ENCODE measurements at places on chromosomes 7 and 10.
A peak's percentile ranks its signal among the peaks of the same experiment; 100 is the strongest.

DNA sequence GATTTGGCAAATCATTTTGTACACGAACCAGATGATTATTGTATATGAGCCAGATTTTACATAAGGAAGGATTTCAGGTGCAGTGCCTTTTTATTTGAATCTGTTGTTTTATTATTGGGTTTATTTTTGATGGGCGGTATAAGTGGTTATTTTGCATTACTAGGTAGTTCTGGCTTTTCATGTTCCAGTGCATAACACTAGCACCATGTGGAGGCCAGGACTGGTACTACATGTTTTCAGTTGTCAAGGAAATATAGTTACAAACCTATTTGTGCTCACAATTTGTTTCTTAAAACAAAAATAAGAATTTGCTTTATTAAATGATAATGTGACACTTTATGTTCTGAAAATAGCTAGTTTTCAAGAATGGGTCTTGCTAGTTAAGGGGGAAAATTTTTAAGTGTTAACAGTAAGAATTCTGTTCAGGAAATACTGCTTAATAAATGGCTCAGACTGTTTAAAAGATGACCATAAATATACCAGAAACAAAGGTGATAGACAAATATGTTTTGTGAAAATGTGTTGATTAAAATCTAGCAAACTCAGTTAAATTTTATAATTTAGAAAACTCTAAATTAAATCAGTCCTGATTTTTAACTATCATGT is 7.1 kb upstream of the SEMA3E start:
- DNase-seq, result no peak

- DNase-seq, result peak; percentile 54
Measured at GRCh38 chr7:92809760-92810573, 26.4 kb downstream of the CDK6 start.

DNA sequence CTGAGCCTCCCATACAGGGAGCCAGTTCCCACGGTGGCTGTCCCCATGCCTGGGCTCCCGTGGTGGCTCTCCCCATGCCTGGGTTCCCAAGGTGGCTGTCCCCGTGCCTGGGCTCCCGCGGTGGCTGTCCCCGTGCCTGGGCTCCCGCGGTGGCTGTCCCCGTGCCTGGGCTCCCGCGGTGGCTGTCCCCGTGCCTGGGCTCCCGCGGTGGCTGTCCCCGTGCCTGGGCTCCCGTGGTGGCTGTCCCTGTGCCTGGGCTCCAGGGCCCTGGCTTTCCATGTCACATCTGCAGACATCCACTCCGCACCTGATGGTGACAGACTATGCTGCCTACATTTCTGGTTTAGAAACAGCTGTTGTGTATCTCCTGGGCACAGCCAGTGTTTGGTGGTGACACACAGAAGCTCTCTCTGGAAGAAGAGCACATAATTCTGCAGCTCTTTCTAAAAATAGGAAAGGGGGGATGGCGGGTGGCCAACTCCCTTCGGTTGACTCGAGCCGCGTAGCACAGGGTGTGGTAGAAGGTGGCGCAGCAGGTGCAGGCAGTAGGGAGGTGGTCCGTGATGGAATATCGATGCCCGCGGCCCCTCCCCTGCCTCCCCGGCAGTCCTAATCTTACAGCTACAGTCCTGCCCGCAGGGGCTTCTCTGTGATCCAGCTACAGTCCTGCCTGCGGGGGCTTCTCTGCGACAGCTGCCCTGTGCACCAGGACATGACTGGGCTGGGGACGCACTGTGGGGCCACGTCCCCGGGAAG is 251.2 kb downstream of the DNAJB6 start:
- no peak for DNase-seq

GRCh38 chr7:136389933-136390332 is 412.8 kb upstream of the MTPN start:
- DNase-seq, result no peak

DNA sequence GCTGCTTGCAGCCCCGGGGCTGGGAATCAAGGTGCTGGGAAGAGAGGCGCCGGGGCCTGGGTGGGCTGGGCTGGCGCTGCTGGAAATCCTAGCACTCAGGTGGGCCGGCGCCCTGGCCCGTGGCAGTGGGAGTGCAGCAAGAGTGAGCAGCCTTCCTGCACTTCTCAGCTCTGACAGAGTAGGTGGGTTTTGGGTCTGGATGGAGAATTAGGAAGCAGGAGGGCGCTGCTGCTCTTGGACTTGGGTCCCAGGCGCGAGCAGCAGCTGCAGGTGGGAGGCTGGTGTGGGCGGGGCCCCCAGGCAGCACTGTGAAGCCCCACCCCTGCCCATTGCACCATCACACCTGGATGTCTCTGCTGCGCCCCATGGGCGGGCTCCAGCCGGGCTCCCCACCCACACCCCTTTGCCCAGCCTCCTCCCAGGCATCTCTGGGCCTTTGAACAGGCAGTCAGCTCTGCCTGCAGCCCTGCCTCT is 6.0 kb downstream of the BRI3 start:
- DNase-seq, result no peak

DNA sequence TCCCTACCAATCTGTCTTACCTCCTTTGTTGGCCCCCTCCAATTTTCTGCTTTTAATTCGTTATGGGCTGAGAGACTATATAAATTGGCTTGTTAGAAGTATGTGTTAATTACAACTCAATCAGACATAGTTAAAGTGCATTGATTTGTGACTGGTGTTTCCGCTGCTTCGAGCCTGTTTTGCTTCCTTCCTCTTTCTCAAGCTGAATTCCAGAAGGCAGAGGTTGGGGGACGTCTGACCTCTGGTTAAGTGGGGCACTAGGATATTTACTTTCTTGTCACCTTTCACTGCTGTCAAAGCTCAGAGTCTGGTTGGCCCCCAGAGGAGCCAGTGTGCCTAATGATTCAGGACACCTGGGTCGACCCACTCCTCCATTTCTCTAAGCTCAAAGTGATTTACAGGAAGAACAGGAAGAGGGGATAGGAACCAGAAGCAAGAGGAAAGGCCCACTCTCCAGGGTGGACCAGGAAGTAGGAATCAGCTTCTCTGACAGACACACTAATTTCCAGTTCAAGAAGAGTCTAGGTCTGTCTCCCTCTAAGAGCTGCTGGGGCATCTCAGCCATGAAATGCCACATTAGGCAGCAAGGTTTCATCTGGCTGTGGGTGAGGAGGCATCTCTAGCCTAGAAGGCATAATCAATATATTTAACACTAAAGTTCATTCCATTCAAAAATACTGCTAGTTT is 397.2 kb upstream of the NPVF start:
- DNase-seq, result no peak

DNA sequence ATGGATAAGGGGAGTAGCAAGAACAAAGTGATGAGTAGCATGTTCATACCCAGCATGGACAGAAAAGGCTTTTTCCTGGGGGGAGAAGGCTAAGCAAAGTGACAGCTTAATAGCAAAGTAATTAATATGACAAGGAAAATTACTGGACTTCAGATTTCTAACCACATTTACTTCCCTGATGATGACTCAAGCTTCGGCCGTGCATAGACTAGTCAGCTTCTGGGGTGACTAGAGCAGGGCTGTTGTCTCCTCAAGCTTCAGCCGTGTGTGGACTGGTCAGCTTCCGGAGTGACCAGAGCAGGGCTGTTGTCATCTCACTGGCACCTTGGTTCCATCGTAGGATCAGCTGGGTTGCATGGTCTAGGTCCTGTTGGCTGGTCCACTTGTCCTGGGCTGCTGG is 2.1 kb upstream of the ZNF117 start:
- no peak for DNase-seq

GRCh38 chr7:46220066-46220630 is 299.1 kb upstream of the IGFBP3 start:
- DNase-seq, result no peak

DNA sequence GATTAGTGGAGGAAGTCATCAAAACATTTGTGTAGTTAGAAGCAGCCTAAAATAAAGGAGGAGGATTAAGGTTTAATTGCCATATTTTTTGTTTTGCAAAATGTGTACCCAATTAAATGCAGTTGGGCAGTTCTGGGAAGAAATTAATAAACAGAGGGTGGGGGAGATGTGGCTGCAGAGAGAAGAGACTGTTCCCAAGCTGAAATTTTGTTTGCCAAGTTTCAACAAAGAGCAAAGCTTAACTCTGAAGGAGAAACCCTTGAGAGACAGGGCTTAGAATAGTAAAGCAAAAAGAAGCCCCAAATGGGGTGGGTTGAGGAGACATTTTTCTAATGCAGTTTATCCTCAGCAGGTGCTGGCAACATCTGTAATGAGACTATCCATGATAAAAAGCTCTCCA is 298.0 kb upstream of the NRP1 start:
- no peak for DNase-seq

GRCh38 chr7:45342236-45342635 is 184.6 kb downstream of the RAMP3 start:
- DNase-seq, result no peak

- no peak for DNase-seq
Measured at GRCh38 chr10:116237970-116238369, 35.0 kb downstream of the GFRA1 start.

- no peak for DNase-seq
Measured at GRCh38 chr10:84360637-84361365, 32.4 kb downstream of the CCSER2 start.

DNA sequence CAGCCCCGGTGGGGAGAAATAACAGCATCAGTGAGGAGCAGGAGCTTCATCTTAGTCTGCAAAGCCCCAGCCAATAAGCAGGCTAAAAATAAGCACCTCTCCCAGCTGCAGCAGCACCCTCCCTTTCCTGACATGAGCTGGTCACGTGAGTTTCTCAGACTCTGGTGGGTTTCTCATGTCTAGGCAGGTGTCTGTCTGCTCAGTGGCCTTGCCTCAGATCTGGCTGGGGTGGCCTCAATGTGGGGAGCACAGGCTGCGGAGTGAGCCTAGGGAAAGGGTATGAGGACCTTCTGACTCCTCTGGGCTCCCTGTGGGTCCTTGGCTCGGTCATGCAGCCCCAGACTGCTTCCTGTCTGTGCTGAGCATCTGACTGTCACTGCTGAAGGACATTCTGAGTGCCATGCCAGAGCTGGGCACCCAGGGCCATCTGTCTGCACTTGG is 81.6 kb upstream of the LRRC4 start:
- no peak for DNase-seq

DNA sequence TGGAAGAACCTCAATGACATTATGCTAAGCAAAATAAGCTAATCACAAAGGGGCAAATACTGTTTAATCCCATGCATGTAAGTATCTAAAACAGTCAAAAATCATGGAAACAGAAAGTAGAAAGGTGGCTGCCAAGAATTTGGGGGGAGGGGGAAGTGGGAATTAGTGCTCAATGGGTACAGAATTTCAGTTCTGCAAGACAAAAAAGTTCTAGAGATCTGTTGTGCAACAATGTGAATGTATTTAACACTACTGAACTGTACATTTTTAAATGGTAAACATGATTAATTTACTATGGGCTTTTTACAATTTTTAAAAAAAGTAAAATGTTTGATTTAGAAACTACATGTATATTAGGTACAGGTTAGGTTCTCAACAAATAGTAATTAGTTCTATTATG is 11.9 kb downstream of the EZH2 start:
- no peak for DNase-seq

DNA sequence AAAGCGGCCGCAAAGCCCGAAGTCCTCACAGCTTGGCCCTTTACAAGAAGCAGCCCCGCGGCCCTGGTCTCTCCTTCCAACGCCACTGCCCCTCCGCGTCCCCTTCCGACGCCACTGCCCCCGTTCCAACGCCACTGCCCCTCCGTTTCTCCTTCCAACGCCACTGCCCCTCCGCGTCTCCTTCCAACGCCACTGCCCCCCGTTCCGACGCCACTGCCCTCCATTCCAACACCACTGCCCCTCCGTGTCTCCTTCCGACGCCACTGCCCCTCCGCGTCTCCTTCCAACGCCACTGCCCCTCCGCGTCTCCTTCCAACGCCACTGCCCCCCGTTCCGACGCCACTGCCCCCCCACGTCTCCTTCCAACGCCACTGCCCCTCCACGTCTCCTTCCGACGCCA is 33.1 kb downstream of the AP5Z1 start:
- no peak for DNase-seq

DNA sequence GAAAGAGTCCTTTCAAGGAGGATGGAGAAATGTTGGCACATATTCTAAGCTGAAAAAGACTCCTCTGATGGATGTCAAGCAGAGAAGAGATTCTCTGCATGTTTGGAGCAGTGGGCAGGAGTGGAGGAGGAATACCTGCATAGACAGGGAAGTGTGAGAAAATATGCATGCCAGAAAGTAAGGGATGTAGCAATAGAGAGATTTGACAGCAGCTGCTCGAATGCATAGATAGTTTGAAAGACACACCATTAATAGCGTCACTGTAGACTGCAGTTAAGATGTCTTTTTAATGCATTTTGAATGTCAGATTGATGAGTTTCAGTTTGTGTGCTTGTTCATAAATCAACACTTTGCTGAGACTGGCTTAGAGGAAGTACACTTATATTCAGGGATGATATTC is 169.9 kb upstream of the POT1 start:
- no peak for DNase-seq

DNA sequence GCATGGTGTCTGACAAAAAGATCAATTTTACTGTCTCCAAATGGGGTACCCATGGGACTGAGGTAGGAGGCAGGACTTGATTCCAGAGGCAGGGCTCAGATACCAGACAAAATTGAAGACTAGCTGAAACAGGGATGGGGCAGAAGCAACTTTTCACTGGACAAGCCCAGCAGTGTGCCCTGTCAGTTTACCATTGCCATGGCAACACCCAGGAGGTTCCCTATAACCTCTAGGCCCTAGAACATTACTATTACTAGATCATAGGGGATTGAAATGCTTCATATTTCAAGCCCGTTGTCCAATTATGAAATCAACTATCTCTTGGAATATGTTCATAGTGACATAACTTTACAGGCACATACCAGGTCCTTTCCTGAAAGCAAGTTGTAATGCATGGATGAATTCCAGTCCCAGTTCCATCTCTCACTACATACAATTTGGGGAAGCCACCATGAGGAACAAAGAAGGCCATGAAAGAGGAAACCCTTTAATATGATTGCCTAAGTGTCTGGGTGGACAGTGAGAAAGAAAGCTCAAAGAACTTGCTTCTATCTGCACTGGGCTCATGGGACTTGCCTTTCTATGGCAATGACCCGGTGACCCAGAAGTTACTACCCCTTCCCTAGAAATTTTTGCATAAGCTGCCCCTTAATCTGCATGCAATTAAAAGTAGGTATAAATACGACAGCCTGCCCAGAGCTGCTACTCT is 557.9 kb downstream of the KCNMA1 start:
- no peak for DNase-seq

- no peak for DNase-seq
Measured at GRCh38 chr10:43669386-43669785, 20.7 kb upstream of the ZNF32 start.

DNA sequence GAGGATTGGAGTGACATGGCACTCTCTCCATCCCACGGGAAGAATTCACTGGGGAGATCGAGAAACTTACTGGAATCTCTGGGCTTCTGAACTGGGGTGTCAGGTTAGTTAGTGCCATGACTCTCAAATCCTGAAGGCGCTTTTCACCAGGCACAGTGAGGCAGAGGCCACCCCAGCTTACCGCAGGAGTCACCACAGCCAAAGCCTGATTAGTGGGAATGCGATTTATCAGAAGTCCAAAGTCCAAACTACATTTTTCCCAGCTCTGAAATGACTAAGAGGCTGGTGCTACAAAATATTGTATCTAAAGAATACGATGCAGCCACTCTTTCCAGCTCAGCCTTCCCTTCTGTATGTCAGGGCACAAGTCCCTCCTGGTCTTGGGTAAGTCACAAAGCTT is 334.8 kb upstream of the SHH start:
- DNase-seq, result no peak

GRCh38 chr10:63522995-63523394 is 1.8 kb downstream of the REEP3 start:
- no peak for DNase-seq

GRCh38 chr7:36690041-36690440 is 34.3 kb downstream of the AOAH start:
- no peak for DNase-seq

GRCh38 chr7:9264395-9264794 is 831.0 kb downstream of the NXPH1 start:
- DNase-seq, result no peak
